Activated T-helper 1 cell treated with anti-CD3 and anti-CD28 coated beads, Interleukin-2, amount 50 U/mL, for 16 hours (primary cell): ENCODE measurements at places on chromosomes 7 and 10.

GRCh38 chr7:94394437-94395140, at the start of gene COL1A2:
Gene COL1A2, plus strand, starts transcription at chr7:94394895. Its CDS starts 137 bp downstream, at chr7:94395032.
- no peak for DNase-seq

- DNase-seq, result no peak
Observed at GRCh38 chr7:31109751-31110150, 57.6 kb downstream of the ADCYAP1R1 start.

- DNase-seq, result no peak
Observed at GRCh38 chr7:117095055-117095454, 141.8 kb downstream of the ST7 start.

- no peak for DNase-seq
Observed at GRCh38 chr7:90594751-90595317, 1.3 kb upstream of the CDK14 start.
